ENCODE measurements at places on chromosomes 6 and 20.

DNA sequence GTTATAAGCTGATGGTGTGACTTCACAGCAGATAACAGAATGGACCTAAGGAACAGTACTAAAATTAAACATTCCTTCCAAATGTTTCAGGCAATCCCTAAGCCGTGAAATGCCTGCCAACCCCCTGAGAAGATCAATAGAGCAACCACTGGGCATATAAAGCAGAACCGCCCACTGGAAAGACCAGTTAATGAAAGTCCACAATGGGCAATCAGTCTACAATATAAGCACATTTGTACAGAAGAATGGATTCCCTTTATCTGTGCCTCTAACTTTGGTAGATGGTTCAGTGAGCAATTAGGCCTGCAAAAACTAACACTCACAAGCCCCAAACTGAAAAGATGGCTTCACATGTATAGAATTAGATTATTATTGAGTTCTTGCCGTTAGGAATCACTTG is 286.6 kb downstream of the UBE3D start:
- DNase-seq: no peak

DNA sequence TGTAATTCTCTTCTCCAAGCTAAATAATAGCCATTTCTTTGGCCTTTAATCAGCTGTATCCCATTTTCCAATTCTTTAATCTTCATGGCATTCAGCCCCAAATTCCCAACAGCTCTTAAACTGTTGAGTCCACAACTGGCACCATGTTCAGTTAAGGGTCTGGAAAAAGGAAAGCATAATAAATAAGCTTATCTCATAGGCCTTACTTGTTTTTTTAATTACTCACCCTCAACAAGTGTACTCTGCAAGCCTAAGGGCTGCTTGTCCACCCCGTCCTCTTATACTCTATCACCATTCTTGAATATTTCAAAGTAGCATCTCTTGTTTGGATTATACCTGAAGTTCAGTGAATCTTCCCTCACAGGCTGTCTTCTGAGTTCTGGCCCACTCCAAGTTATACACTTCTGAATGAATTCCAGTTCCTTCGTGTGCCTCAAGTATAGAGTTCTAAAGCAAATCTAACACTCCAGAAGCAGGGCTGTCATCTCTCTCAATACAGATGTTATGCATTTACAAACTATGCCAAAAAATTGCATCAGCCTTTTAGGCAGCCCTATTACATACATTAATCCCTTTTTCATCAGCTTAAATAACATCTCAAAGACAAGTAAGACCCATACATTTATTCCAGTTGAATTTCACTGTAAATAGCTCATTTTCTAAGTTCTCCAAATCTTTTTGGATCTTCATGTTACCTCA is 98.7 kb downstream of the COL21A1 start:
- DNase-seq: no peak

- DNase-seq: no peak
Observed at GRCh38 chr20:9838378-9839295, at the start of gene PAK5. PAK5 (minus strand) TSS chr20:9839076; CDS start chr20:9644328, 194,748 bp downstream.

GRCh38 chr20:31719644-31720485 is 2.8 kb downstream of the BCL2L1 start:
- DNase-seq: no peak

- no peak for DNase-seq
Observed at GRCh38 chr6:35052694-35053565, 88.2 kb downstream of the TCP11 start.

DNA sequence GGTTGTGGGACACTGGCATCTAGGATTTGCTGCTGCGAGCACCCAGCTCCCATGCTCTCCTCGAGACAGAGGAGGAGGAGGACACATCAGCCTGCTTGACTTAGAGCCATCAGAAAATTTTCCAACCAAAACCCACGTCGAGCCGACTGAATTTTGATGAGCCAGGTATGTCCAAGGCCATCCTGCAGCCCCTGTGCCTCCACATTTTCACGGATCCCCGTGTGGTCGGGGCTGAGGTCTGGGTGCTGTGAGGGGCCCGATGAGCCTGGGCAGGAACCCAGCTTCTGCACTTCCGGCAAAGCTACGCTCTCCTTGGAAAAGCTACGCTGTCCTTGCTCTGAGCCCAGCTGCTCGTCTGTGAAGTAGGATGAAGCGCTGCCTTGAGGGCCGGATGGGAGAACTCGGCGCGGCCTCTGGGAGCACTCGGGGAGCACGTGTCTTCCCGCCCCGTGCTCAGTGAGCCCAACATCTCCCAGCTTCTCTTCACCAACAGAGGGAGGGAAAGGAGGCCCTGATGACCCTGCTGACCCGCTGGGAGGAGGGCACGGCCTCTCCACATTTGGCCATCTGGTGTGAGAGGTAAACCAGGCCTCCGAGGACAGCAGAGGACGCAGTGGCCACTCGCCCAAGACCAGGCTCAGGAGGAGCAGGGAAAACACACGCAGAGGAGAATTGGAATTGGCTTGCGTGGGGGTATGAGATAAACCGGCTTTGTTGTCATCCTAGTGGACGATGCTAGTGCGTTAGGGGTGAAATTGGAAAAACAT is 33.9 kb downstream of the PSMG4 start:
- no peak for DNase-seq
